Activated T-cell treated with anti-CD3 and anti-CD28 coated beads for 24 hours (primary cell): ENCODE measurements at places on chromosomes 4 and X.

DNA sequence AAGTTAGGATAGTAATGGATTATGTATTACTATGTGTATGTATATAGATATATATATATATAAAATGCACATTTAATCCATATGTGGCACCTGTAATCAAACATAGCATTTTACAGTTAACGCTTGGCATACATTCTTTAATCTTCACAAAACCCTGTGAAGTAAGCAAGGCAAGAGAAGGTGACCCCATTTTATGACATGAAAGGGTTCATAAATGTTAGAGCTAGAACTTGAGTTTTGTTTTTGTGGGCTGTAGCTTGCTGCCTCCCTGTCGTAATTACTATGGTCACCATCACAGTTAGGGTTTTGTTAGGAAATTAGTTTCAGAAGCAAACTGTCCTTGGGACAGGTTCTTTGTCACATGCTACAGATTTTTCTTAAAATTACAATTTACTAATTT is 13.8 kb upstream of the CYP2U1 start:
- no peak for DNase-seq

DNA sequence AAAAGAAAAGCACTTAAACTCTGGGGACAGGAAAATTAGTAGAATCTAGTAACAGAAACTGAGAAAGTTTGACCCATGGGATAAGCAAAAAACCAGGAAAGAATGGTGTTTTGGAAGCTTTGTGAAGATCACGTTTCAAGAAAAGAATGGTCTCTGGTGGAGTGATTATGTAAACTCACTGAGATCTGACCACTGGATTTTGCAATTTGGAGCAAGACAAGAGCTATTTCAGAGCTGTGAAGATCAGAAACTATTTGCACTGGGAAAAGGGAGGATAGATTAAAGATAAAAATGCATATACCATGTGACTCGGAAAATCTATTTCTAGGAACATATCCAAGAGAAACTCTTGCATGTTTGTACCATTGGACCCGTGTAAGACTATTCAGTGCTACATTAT is 4.3 kb downstream of the TMPRSS11D start:
- DNase-seq, result no peak

DNA sequence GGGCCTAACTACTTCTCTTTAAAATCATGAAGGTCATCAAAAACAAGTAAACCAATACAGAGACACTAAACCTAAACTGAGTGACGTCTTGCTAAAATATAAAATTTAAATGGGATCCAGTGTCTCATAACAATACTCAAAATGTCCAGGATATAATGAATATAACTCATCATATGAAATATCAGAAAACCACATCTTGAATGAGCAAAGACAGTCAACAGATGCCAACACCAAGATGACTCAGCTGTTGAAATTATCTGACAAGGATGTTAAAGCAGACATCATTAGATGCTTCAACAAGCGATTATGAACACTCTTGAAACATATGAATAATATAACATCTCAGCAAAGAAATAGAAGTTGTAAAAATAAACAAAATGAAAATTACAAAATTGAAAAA is 8.3 kb downstream of the NAP1L2 start:
- DNase-seq, result no peak

DNA sequence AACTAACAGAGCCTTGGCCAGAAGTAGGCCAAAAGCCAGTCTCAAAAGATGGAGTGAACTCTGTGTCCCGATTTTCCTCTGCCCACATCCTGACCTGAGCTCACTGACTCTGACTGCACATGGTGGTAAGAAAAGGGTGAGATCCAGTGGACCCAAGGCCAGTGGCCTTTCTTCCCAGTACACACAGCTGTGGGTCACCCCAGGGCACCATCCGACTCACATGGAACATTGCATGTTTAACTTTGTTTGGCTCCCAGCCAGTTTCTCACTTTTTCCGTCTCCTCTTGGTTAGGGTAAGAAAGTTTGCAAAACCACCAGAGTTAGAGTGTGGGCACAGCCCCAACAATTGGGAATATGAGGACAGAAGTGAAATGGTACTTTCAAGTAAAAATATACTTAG is 69.8 kb downstream of the GAB1 start:
- no peak for DNase-seq

DNA sequence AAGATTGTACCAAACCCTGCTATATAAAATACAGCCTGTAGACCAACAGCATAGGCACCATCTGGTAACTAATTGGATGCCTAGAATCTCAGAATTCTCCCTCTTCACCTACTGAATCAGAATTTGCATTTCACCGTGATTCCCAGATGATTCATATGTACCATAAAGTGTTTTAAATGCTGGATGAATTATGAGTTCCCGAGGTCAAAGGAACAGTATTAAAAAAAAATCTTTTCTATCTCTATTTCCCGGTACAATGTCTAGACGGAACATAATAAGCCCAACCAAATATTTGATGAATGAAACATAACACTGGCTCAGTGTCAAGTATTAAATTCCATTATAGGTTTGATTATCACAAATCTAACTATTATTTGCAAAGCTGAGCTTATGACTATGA is 280.0 kb downstream of the ANKRD50 start:
- DNase-seq, result no peak

DNA sequence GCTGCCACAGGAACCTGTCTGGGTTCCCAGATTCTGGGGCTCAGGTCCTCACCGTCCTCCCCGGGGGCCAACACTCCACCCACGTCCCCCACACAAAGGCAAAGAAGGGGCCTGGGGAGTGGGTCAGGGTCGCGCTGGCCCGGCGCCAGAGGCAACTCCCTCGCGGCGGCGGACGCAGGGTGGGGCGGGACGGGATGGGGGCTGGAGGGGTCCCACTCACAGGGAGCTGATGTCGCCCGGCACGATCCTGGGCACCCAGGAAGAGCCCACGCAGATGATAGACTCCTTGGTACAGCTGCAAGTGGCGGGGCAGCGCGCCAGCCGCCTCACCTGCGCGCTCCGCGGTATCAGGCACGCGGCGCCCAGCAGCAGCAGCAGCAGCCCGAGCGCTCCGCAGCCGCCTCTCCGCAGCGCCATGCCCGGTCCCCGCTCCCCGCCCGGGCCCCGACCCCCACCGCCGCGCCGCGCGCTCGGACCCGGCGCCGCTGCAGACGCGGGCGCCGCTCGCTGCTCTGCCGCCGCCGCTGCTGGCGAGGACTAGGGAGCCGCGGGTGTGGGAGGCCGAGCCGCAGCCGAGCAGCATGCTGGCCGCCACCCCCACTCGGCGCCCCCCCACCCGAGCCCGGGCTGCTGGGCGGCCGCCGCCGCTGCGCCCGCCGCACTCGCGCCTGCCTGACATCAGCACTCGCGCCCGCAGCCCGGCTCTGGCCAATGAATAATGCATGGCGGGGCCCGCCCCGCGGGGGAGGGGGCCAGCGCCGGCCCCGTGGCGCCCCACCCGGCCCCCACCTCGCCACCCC is at the start of gene LGI2:
Gene LGI2, minus strand, starts transcription at position 670 of the 800 bp plus-strand sequence. Its CDS starts 253 bp downstream, at position 417.
- no peak for DNase-seq

DNA sequence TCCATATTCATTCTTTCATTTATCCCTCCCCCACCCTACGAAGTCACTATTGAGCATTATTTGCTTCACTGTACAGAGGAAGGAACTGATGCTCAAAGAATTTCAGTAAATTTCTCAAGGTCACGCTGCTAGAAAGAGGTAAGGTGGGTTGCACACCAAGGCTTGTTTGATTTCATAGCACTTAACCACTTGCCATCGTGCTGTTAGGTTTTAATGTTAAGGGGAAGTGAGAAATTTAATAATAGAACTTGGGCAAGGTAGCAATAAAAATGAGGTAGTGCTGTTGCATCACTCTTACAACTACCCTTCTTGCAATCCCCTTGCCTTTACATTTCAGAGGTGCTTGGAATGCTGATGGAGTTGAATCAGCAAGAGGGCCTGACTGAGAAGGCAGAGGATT is 343.1 kb downstream of the MID1IP1 start:
- DNase-seq, result no peak

- no peak for DNase-seq
Measured at GRCh38 chr4:154476232-154476631, 15.4 kb downstream of the DCHS2 start.

GRCh38 chr4:15947684-15948083 is 9.1 kb upstream of the FGFBP1 start:
- no peak for DNase-seq

GRCh38 chr4:7779432-7779768 is 160.3 kb downstream of the AFAP1 start:
- no peak for DNase-seq

- DNase-seq, result no peak
Measured at GRCh38 chr4:83629945-83630721, 94.2 kb downstream of the GPAT3 start.

- DNase-seq, result no peak
Measured at GRCh38 chrX:70554948-70555347, 110.3 kb downstream of the DLG3 start.

DNA sequence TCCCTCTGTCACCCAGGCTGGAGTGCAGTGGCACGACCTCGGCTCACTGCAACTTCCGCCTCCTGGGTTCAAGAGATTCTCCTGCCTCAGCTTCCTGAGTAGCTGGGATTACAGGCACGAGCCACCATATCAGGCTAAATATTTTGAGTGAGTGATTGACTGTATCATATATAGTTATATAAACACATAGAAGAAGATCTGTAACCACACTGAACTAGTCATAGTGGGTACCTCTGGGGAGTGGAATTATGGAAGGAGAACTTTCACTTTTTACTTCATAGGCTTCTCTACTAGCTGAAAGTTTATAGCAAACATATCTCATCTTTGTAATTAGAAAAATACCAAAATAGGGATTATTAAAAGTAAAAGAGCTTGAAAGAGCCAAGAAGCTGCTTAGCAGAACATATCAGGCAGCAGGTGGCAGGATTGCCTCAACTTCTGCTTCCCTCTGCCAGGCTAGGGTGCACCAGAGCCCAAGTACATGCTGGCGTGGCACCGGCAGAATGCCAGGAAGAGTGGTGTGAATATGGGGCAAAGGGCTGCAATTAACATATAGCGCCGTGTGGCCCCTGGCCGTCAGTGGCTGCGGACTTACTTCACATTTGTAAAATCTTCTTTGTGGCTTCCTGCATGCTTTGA is 39.5 kb upstream of the CD40LG start:
- DNase-seq, result peak; percentile 36

- no peak for DNase-seq
Measured at GRCh38 chr4:106801386-106801785, 234.7 kb downstream of the DKK2 start.

DNA sequence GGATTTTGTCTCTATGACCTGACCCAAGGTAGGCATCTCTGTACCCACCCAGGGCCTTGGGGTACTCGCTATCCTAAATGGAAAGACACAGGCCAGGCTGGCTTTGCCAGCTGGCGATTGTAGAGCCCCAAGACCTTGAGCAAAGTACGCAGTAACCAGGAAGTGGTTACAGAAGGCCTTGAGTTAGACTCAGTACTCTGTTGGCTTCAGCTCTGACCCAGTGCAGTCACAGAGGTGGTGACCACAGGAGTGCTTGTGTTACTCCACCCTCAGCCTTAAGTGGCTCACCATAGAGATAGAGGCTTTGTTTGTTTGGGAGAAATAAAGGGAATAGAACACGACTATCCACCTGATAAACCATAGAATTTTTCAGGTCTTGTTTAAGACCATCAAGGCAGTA is 880.5 kb upstream of the POU3F4 start:
- no peak for DNase-seq

DNA sequence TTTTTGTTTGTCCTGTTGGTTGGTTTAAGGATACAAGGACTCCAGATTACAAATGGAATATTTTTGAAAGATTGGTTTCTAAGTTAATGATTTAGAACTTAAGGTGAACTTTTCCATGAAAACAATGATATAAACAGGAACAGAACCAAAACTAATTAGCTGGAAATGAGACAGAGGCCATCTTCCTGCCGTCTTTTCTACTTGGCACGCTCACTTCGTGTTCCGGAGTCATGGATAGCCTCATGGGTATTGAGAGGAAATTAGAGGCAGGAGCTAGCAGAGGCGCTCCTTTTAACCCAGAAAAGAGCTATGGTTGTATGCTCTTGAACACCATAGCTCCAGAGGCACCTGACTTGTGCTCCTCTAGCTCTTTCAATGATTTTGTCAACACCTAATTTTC is 2.4 kb downstream of the FAM241A start:
- no peak for DNase-seq

GRCh38 chrX:20217271-20217670 is 49.4 kb downstream of the RPS6KA3 start:
- DNase-seq, result no peak

GRCh38 chr4:107835406-107835805 is 10.7 kb downstream of the SGMS2 start:
- DNase-seq, result no peak

DNA sequence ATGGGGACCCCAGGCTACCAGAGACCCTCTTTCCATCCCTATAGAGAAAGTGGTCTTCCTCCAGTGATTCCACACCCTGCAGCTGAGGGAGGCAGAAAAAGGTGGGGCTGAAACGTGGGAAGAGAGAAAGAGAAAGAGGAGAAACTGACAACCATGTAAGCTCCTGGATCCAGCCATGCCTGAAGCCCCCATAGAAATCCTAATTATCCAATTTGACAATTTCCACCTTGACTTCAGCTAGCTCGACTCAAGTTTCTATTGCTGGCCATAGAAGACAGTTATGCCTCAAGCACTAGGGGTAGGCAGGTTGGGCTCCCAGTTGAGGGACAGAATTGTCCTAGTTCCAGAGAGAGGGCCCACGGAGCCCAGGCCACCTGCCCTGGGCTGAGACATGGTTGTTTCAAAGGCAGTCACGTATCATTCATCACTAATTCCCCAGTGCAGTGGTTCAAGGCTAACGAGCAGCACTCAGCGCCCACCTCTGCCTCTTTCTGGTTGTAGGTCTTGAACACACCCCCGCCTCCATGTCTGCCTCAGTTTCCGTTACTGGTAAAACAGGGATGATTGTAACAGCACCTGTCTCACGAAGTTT is 39.8 kb upstream of the ASMTL start:
- no peak for DNase-seq

DNA sequence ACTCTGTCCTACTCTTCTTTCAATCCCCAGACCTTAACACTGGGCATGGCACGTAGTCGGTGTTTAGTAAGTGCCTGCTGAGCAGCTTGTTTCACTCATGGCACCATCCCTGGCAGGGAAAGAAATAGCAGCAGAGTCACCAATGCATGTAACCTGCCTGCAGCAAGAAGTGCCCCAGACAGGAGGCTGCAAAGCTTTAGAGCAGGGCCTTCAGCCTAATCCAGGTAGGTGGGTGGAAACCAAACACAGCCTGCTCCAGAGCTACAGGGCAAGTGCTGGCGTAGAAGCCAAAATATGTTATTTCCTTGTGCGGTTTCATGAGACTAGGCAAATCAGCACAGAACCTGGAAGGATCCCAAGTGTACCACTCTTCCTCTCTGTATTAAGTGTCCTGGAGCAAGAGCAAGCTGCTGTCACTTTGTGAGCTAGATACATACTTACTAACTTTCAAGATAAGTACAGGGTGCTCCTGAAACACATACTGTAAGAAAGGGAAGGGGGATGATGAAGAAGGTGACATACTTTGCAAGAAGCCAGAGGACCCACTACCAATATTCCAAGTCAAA is 5.5 kb downstream of the PROM1 start:
- no peak for DNase-seq

DNA sequence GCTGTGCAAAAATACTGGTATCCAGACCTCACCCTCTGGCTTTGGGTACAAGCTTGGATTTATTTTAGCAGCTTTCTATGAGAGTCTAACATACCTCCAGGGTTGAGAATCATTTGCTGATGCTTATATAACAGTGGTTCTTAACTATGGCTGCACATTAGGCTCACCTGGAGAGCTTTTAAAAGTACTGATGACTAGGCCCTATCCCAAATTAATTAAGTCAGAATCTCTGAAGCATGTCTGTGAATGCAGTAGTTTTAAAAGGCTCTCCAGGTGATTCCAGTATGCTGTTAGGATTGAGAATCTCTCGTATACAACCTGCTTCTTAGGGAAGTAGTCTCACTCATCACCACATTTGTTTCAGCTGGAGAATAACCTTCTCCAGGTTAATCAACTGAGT is 99.2 kb downstream of the PDHA2 start:
- no peak for DNase-seq

GRCh38 chr4:66252291-66252690 is 582.0 kb upstream of the EPHA5 start:
- DNase-seq, result no peak
